Kidney epithelial cell (primary cell): ENCODE measurements at places on chromosomes 5 and 9. TPM values are rescaled to one million over a fixed set of nuclear protein-coding genes. Genes with fewer than 3 reads are reported as not detected.
A peak's percentile ranks its signal among the peaks of the same experiment; 100 is the strongest.

DNA sequence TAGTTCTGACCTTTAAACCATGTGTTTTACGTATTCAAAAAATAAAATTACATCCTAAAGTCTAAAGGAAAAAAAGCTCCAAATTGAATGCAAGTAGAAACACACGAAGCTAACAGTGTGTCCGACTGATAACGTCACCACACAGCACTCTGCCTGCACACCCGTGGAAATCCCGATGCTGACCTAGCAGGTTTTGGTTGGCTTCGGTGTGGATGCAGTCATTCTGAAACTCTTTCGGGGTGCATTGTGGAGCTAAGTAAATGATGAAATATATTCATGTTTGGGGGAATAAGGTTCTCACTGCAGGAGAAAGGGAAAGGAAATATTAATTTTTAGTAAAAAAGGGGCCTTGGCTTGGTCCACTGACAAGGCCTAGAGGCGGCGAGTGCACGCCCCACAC, 2.0 kb downstream of the RASGEF1C start:
- no peak for DNase-seq

- no peak for DNase-seq
Observed at GRCh38 chr9:35757892-35758275, 3.8 kb upstream of the MSMP start.

- peak; percentile 56 for DNase-seq
Observed at GRCh38 chr9:69554945-69555344, 117.2 kb downstream of the APBA1 start.

- no peak for DNase-seq
Observed at GRCh38 chr5:3993856-3994473, 398.3 kb downstream of the IRX1 start.

The SLC36A2 gene
- not detected in 2 replicates for total RNA-seq

DNA sequence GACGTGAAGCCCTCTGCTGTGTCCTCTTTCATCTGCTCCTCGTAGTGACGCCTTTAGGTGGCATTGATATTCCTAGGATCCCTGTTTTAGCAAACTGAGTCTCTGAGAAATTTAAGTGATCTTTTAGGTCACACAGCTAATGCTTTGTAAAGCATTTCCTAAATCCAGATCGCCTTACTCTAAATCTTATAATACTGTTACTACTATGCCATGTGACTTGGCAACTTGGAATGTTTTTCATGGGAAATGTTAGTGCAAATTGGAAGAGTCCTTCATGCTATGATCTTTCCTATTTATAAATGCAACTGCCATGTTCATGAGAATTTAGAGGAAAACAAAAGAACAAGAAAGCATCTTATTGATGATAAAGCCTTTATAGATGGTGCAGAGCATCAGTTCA, 212.2 kb downstream of the TRIO start:
- no peak for DNase-seq

The SPATA31D4 gene
- total RNA-seq, result not detected in 2 replicates
